Osteocyte (in vitro differentiated cells): ENCODE measurements at places on chromosomes 7 and 10. TPM values are rescaled to one million over a fixed set of nuclear protein-coding genes. Genes with fewer than 3 reads are reported as not detected.
A peak's percentile ranks its signal among the peaks of the same experiment; 100 is the strongest.

DNA sequence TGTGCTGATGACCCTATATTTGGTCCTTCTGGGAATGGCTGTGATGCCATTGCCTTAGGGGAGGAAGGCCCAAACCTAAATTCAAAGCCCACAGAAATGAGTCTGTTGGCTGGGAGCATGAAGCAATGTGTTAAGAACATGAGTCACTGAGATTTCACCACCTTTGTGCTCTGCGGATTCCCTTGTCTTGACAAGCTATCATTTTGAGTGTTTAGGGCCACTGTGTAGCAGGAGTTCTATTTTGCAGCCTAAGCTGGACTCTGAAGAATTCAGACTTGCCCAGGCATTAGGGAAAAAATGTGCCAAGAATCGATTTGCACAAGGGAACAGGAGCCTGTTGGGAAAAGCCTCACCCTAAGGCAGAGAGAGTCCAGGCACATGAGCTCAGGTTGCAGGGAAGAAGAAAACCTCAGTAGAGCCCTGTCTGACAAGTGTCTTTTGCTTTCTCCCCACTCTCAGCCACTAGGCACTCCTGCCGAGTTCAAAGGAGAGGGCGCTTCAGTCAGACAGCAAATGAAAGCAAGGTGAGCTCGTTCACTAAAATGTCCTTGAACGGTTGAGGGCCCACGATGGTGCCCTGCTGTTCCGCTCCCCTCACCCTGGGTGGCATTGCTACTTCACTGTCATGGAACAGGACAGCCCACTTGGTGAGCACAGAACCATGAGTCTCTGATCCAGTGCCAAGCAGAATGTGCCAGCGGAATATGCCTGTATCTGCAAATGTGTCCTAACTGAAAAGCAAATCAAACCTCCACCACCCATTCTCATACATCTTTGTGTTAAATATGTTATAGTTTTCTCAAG, 93.6 kb downstream of the PRLHR start:
- H3K27me3 ChIP-seq, result no peaks in the 10 kb centered on the region
- no peaks in the 10 kb centered on the region for H3K36me3 ChIP-seq
- no peak for DNase-seq
- no peak overlapping the region for H3K27ac ChIP-seq
- H3K4me3 ChIP-seq, result no peak overlapping the region

GRCh38 chr7:5276611-5277010, 6.1 kb upstream of the SLC29A4 start:
- H3K27me3 ChIP-seq, result peaks cover 13% of the 10 kb centered on the region
- no peak for DNase-seq
- H3K36me3 ChIP-seq, result no peaks in the 10 kb centered on the region
- H3K4me1 ChIP-seq, result no peaks in the 10 kb centered on the region
- no peak overlapping the region for H3K27ac ChIP-seq

GRCh38 chr7:156918635-156919034, 25.7 kb upstream of the LMBR1 start:
- no peak for DNase-seq
- no peak overlapping the region for H3K27ac ChIP-seq
- peaks cover 14% of the 10 kb centered on the region for H3K27me3 ChIP-seq
- H3K36me3 ChIP-seq, result no peaks in the 10 kb centered on the region
- no peak overlapping the region for H3K4me3 ChIP-seq

DNA sequence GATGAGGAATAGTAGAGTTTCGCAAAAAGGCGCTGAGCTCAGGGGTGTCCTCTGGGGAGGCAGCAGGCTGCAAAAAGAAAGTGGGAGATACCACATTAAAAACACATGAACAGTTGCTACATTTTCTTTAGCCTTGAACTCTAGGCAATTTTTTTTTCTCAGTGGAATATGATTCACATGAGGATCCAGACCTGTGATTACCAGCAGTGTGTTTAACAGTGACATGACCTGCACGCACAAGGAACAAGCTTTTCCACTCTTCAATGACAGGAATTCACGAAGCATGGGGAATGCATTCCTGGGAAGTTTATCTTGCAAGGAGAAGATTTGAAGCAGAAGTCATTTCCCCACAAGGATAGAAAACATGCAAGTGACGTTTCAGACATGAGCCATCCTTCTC, 161.6 kb downstream of the ITGA8 start:
- H3K4me3 ChIP-seq, result peak overlapping the region; percentile 24
- H3K4me1 ChIP-seq, result peaks cover 30% of the 10 kb centered on the region
- H3K36me3 ChIP-seq, result no peaks in the 10 kb centered on the region
- DNase-seq, result no peak
- no peaks in the 10 kb centered on the region for H3K27me3 ChIP-seq

DNA sequence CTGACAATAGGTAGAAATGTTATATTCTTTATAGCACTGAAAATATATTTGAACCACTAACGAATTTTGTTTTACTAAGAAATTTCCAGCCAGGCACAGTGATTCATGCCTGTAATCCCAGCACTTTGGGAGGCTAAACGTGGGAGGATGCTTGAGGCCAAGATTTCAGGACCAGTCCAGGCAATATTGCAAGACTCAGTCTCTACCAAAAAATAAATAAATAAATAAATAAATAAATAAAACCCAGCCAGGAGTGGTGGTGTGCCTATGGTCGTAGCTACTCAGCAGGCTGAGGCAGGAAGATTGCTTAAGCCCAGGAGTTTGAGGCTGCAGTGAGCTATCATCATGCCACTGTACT, 39.8 kb downstream of the PIP4K2A start:
- peaks cover 5% of the 10 kb centered on the region for H3K36me3 ChIP-seq
- no peak for DNase-seq
- H3K27me3 ChIP-seq, result no peaks in the 10 kb centered on the region
- H3K4me1 ChIP-seq, result peaks cover 18% of the 10 kb centered on the region

DNA sequence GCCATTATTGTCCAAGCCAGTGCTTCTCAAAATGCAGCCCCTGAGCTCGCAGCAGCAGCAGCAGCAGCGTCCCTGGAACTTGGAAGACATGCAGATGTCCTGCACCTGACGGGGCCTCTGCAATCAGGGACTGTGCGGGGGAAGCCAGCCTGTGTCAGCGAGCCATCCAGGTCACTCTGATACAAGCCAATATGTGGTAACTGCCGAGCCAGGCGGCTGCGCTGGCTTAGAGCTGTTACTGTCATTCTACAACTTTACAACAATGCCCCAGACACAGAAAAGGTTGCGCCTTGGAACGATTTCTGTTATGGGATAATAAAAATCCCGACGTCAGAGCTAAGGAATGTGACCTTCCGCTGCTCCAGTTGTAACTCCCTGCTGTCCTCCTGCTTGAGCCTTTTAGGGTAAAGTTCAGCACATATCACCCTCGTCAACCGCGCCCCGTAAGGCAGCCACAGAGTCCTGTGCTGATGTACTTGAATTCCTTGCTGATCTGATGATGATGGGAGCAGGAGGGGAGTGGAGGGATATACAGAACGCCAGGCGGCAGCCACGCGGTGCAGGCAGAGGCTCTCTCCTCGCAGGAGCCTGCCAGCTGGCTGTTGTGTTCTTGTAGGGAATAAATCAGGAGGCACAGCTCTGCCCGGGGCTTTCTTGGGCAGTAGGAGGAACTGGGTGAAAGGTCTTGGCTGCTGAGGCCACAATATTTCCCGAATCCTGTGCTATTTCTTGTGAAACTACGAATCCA, 20.0 kb upstream of the CRYGN start:
- H3K4me1 ChIP-seq, result peaks cover 20% of the 10 kb centered on the region
- no peaks in the 10 kb centered on the region for H3K27me3 ChIP-seq
- H3K36me3 ChIP-seq, result peaks cover 21% of the 10 kb centered on the region
- peak overlapping the region; percentile 57 for H3K4me3 ChIP-seq
- peak; percentile 89 for DNase-seq
- peak overlapping the region; percentile 86 for H3K27ac ChIP-seq

GRCh38 chr10:24952707-24953645, 570 bp upstream of the PRTFDC1 start:
- peak; percentile 86 for DNase-seq
- peak overlapping the region; percentile 71 for H3K4me3 ChIP-seq
- H3K27ac ChIP-seq, result peak overlapping the region; percentile 77
- H3K27me3 ChIP-seq, result no peaks in the 10 kb centered on the region

GRCh38 chr7:43834463-43835251, 34.7 kb downstream of the MRPS24 start:
- H3K36me3 ChIP-seq, result no peaks in the 10 kb centered on the region
- no peak overlapping the region for H3K4me3 ChIP-seq
- no peak for DNase-seq
- H3K27ac ChIP-seq, result no peak overlapping the region
- peaks cover 31% of the 10 kb centered on the region for H3K27me3 ChIP-seq

DNA sequence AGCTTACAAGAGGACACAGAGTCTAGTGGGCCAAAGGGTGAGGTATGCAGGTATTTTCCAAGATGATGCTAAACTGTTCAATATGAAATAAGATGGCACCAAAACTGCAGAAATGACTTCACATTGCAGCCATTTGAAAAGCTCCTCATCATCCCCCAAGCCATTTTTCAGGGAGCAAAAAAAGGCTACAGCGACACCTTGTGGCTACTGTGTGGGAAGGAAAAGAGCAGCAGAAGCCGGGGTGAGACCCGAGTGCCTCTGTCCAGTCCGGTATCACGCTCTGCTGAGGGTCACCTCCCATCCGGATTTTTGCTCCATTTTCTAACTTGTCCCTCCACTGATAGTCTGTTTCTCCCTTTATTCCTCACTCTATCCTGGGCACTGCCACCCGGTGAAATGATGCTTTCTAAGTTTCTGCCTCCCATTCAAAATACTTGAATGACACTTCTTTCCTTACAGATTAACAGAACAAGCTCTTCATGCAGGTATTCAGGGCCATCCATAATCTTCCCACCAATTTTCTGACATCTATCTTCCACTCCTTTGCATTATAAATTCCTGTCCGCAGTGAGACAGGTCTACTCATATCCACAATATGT, 220.2 kb downstream of the DGKI start:
- no peaks in the 10 kb centered on the region for H3K27me3 ChIP-seq
- H3K4me1 ChIP-seq, result peaks cover 4% of the 10 kb centered on the region
- H3K4me3 ChIP-seq, result no peak overlapping the region
- H3K36me3 ChIP-seq, result no peaks in the 10 kb centered on the region
- no peak overlapping the region for H3K27ac ChIP-seq

GRCh38 chr10:44988957-44989585, 10.5 kb upstream of the DEPP1 start:
- H3K27ac ChIP-seq, result no peak overlapping the region
- H3K27me3 ChIP-seq, result no peaks in the 10 kb centered on the region
- no peak for DNase-seq
- peaks cover 4% of the 10 kb centered on the region for H3K36me3 ChIP-seq

Gene GPC2
- 8.1 and 12.6 TPM in 2 replicates for total RNA-seq

Gene SSC4D
- 0.31 and 0.89 TPM in 2 replicates for total RNA-seq

Gene PRSS37
- total RNA-seq, result not detected in 2 replicates

Gene CFAP43
- total RNA-seq, result 0.13 TPM in 1 of 2 replicates, not detected in the other

Gene DLX5
- 4.2 and 6.0 TPM in 2 replicates for total RNA-seq

Gene TRPV5
- not detected in 2 replicates for total RNA-seq

Gene NXPH1
- not detected in 2 replicates for total RNA-seq

Gene AQP1
- 6.0 and 6.7 TPM in 2 replicates for total RNA-seq
